ENCODE measurements at places on chromosomes 3 and 15.
A peak's percentile ranks its signal among the peaks of the same experiment; 100 is the strongest.

- no peak for DNase-seq
Observed at GRCh38 chr3:34357461-34357860, 559.0 kb downstream of the PDCD6IP start.

DNA sequence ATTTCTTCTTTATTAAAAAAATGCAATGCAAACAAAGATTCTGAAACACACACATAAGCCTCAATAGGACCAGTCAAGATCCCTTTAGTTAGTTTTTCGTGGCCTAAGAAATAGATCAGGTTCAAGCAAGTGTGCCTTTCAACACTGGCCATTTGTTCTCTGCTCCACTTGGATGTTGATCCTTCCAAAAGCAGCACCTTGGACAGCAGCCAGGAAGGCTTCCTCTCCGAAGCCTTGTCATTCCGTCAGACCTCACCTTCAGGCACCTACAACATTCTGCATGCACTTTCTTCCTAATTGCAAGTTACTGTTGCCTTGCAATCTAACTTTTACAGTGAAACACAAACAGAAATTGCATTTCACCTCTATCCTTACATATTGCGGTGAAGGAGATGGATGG lies 155.9 kb upstream of the FEZF2 start:
- no peak for DNase-seq

DNA sequence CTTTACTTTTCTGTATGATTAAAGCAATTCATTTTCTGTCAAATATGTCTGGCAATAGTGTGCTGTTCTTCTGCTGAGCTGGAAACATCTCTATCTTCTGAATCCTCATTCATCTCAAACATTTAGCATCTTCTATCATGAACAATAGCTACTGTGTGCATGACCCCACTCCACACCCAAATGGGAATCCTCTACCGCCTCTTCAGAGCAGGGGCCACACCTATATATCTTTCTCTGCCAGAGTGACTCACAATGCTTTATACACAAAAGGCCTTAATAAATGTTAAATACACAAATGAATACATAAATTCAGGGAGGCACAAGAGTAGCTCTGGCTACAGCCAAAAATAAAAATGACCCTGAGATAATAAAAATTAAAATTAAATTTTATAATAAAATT lies 8.0 kb downstream of the ALDH1A2 start:
- no peak for DNase-seq

GRCh38 chr15:84929795-84930603 lies 45.5 kb downstream of the SLC28A1 start:
- DNase-seq, result no peak

DNA sequence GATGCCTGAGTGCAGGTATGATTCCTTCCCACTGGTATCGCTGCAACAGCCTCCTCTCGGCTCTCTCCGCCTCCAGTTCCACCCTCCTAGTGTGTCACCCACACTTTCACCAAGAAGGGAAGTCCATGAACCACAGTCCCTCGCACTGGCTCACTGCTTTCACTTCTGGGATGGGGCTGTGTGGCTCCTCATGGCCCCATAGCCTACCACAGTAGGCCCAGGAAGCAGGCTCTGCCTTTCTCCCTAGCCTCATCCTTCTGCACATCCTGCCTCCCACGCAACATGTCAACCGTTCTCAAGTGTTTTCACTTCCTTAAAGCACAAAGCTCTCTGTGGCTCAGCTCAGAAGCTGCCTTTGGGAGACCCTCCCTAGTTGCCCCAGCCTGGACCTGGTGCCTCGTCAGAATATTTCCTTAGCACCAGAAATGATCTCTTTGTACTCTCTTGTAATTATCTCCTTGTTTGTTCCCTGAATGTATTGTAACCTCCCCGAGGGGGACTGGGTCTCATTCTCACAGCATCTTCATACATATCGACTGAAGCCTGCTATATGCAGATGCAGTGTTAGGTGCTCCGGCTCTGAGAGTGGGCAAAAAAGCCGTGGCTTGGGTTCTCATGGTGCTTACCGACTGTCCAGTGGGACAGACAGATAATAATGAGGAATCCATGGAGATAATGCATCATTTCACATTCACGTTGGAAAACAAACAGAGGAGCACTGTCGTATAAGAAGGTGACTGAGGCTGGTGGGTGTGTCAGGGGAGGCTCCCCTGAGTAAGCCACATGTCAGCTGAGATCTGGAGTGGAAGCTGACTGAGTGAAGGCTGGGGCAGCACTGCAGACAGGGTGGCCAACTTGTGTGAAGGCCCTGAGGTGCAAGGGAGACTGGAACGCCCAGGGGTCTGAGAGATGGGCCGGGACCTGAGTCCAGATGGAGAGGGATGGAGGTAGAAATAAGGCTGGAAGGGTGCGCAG lies 107.1 kb downstream of the DGKG start:
- DNase-seq, result peak; percentile 28

- DNase-seq, result no peak
Observed at GRCh38 chr3:122312826-122313225, 12.2 kb upstream of the CSTA start.

DNA sequence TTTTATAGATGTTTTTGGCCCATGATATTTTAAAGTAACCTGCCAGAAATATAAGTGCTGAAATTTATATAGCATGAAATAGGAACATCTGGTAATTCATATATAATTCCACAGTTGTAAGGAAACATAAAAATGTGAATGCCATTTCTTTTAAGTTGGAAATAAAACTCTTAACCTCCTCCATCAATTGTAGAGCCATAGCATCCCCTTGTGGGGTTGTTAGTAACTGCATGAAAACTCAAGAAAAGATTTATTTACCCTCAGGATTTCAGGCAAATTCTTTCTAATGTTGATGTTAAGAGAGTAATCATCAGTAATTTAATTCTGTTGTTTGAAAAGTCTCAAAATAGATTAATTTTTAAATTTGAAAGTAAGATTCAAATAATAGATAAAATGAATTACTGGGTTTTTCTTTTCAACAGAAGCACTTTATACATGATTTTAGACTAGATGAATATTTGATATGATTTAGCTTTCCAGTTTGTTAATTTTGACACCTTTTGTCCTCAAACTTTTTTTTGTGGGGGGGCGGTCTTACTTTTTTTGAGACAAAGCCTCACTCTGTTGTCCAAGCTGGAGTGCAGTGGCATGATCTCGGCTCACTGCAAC lies 74.7 kb downstream of the RASA2 start:
- DNase-seq, result peak; percentile 59

- no peak for DNase-seq
Observed at GRCh38 chr15:57253082-57253481, 123.2 kb upstream of the CGNL1 start.

DNA sequence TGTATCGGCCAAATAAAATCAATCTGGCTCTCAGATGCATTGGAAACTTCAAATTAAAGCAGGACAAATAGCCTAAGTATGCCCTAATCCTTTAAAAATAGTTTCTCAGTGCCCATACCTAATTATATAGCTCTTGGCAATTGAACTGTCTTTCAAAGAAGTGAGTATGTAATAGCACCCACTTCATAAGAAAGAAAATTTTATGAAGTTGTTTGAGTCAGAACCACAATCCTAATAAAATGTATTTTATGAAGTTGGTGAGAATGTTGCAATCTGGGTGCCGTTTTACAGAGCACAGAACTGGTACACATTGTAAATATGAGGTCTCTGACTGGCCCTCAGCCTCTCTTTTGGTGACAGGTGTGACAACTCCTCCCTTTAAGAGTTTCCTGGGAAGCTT lies 45.4 kb downstream of the EPHB1 start:
- no peak for DNase-seq

DNA sequence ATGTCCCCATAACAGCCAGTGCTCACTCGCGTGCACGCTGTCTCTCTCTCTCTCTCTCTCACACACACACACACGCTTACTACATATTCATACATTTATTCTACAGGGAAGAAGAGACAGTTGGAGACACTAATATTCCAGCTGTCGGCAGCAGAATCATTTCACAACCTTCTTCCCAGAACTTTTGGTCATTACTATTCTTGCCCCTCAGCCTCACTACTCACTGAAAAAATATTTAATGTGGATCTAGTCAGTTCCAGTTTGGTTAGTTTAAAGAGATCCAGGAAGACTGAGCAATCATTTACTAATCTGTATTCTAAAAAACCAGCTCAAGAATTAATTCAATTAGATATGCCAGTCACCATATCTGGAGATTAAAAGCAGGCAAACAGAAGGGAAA lies 394.9 kb downstream of the PTPRG start:
- no peak for DNase-seq

DNA sequence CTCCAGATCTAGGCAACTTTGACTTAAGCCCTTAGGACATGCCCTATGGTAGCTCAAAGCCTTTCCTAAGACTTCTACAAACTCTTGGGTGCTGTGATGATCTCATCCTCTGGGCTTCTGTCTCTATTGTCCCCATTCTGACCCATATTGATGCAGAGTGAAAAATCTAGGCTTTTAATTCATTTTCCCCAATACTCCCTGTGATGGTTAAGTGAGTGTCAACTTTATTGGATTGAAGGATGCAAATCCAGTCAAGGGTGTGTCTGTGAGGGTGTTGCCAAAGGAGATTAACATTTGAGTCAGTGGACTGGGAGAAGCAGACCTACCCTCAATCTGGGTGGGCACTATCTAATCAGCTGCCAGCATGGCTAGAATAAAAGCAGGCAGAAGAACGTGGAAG lies 97.3 kb upstream of the NUDT16 start:
- no peak for DNase-seq

- DNase-seq, result no peak
Observed at GRCh38 chr15:61032600-61033286, 196.4 kb downstream of the RORA start.

DNA sequence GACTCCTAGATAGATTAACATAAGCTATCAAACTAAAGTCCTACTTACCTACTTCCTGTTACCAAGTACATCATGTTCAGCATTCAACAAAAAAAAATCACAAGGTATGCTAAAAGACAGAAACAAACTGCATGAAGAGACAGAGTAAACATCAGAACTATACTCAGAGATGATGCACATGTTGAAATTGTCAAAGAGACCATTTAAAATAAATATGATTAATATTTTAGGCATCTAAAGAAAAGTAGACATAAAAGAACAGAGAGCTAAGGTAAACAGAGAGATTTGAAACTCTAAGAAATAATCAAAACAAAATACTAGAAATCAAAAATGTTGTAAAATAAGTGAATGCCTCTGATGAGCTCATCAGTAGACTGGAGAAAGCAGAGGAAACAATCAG lies 224.8 kb upstream of the STAC start:
- DNase-seq, result no peak

DNA sequence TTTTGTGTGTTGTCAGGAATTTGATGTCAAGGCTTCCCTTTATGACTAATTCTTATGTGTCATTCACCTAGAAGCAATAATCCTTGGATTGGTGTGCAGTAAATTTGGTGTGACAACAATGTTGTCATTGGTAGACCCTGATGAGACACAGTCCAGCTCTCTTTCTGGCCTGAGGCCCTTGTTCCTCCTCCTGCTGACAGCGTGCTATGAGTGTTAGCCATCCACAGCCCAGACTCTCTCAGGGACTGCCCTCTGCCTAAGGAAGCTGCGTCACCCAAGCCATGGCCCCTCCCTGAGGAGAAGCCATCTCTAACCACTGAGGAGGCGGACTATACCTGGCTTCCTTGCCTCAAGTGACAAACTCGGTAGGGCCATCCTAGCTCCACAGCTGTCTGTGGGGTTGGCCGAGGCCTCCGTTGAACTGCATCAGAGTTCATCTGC lies 13.3 kb upstream of the TM4SF1 start:
- DNase-seq, result no peak

DNA sequence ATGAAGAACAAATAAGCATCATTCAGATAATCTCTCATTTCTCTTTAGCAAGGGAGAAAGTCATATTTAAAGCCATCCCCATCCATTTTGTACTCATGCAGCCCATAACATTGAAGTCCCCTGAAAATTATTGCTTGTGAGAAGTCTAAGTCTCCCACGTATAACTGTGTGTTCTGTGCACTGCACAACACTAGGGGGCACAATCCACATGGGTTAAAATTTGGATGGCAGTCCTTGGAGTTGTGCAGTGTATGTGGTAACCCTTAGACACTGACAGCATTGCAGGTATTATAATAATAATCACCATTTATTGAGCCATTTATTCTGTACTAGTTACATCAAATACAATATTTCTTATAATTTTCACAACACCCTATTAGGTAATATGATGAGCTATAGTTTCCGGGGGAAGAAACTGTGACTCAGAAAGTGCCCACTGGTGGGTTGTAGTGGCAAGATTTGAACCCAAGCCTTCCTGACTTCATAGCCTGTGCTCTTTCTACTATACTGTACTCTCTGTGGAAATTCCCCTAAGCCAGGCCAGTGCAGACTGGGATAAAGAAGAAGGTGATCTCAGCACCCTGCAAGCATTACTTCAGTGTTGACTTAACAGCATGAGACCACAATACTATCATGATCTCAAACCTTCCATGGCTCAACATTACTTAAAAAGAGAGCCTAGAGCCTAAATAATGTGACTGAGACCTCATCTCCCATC lies 15.7 kb downstream of the KCNAB1 start:
- DNase-seq, result no peak

- no peak for DNase-seq
Observed at GRCh38 chr15:40150163-40150925, 10.5 kb upstream of the BUB1B start.

DNA sequence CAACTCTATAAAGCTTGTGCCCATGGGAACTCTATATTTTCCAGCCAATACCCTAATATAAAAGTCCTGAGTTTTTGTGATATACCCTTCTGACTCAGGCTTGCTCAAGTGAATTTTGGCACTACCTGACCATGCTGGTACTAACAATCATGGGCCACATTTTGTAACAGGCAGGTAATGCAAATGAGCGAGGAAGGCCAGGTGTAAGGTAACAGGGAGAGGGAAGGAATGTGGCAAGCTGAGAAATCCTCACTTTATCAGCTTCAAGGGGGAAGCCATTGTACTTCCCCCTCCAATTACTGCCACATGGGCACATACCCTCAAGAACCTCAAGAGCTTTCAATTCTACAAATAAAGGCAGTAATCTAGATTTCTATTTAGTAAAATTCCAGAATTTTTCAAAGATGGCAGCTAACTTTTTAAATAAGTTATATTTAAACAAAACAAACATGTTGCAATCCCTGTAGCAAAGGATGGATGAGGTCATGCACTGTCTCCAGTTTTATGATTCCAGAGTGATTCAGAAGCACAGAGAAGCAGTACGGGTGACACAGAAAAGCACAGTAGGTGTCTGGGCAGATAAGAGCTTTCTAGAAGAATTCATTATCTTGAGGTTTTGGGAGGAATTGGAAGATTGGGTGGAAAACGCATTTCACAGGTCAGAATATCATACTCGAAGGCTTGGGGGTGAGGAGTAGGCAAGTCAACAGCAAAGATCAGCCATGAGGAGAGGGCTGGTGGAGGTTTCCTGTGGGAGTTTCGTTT lies 87.6 kb downstream of the FOXP1 start:
- DNase-seq, result no peak

GRCh38 chr3:17411157-17411877 lies 331.1 kb downstream of the TBC1D5 start:
- DNase-seq, result no peak

DNA sequence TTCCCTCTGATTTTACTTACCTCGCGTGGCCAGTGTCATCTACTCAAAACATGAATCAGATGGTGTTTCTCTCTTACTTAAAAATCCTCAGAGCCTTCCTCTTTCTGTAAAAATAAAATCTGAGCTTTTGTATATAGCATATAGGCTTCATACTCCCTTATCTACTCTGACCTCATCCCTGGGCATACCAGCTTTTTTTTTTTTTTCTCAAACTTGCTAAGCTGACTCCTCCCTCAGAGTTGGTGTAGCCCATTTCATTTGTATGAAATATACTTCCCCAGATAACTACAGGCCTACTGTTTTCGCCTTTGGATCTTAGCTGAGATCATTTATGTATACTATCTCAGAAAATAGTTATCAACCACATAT lies 648.9 kb upstream of the ALCAM start:
- no peak for DNase-seq

Data from stimulated activated CD4-positive, alpha-beta T cell treated with anti-CD3 and anti-CD28 coated beads, Interleukin-4, amount 100 ng/mL, for 24 hours (primary cell).